ENCODE measurements at places on chromosomes 12 and 14.

DNA sequence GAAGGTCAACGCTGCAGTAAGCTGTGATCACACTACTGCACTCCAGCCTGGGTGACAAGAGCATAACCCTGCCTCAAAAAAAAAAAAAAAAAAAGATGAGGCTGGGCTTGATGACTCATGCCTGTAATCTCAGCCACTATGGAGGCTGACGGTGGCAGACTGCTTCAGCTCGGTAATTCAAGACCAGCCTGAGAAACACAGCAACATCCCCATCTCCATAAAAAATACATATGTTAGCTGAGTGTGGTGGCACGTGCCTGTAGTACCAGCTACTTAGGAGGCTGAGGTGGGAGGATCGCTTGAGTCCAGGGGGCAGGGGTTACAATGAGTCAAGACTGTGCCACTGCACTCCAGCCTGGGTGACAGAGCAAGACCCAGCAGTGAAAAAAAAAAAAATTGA lies 50.4 kb downstream of the GXYLT1 start:
- no peak for DNase-seq

GRCh38 chr14:69625299-69626131 lies 14.1 kb downstream of the SUSD6 start:
- peak; percentile 46 for DNase-seq

GRCh38 chr12:43226151-43226550 lies 325.9 kb downstream of the ADAMTS20 start:
- DNase-seq: no peak

GRCh38 chr14:75127903-75128595 lies 1.2 kb upstream of the NEK9 start:
- DNase-seq: no peak

GRCh38 chr12:40312982-40313576 lies 88.3 kb downstream of the LRRK2 start:
- DNase-seq: no peak

GRCh38 chr14:98835825-98836100 lies 436.2 kb downstream of the BCL11B start:
- DNase-seq: no peak

DNA sequence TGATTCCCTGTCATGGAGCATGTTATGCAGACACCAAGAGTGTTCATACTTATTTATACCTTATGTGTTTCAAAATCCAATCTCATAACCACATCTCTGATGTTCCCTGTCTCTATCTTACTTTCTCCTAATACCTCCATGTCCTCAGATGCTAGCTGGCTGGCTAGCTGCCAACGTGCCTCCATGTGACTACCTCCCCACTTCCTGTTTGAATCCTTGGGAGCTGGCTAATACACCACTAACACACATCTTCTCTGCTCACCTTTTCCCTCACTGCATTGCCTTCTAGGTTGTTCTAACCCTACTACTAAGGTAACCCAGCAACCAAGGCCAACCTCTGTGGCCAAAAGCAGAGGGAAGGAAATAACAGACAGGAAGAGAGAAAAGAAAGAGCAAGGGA lies 27.3 kb downstream of the TTC5 start:
- no peak for DNase-seq

DNA sequence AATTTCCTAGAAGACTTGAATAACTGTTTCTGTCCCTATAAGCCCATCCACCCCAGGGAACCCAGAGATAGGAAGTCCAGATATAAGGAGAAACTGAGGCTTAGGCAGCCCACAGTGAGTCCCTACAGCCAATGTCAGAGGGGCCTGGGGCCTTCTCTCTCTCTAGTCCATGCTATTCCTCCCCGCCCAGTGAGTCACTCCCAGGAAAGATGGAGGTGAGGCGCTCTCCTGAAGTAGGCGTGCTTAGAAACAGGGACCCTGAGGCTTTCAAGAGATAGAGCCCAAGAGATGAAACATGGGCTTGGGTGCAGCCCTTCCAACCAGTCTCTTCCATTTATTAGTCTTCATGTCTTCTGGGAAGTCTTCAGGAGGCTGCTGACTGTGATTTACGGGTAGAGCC lies 2.3 kb upstream of the SMUG1 start:
- no peak for DNase-seq

DNA sequence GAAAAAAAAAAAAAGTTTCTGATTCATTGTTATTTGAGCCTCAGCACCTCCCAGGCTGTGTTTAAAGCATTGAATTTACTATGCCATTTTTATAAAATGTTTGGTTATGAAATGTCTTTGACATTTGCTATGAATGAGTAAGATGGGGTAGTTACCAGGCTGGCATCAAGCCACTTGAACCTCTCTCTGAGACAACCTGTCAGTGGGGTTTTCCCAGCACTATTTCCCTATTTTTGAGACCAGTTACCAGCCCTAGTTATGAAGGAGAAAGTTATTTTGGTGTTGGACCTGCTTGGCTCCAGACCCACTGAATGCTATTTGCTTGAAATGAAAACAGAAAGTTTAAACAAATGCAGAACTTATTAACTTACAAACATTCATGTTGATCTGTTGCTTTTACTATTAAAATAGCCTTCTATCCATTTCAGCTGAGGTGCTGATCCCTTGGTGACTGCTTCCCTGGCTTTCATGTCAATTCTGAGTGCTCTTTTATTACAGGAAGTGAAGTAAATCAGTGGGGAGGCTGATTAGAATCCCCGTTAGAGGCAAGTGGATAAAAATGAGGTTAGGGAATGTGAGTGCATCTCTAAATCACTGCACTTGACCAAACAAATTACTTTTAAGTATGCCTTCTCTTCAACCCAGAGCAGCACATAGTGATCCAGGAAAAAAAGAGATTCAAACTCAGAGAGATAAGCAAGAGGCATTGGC lies 37.8 kb downstream of the LLPH start:
- no peak for DNase-seq

DNA sequence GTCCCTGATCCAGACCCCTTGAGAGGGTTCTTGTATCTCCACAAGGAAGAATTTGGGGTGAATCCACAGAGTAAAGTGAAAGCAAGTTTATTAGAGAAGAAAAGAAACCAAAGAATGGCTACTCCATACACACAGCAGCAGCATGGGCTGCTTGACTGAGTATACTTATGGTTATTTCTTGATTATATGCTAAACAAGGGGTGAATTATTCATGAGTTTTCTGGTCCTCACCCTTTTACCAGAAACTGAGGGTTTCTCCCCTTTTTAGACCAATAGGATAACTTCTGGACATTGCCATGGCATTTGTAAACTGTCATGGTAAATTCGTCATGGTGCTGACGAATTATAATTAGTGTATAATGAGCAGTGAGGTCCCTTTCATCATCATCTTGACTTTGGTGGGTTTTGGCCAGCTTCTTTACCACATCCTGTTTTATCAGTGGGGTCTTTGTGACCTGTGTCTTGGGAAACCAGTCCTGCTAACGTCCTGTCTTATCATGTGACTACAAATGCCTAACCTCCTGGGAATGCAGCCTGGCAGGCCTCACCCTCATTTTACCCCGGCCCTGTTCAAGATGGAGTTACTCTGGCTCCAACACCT lies 121.9 kb downstream of the SPTSSA start:
- no peak for DNase-seq

DNA sequence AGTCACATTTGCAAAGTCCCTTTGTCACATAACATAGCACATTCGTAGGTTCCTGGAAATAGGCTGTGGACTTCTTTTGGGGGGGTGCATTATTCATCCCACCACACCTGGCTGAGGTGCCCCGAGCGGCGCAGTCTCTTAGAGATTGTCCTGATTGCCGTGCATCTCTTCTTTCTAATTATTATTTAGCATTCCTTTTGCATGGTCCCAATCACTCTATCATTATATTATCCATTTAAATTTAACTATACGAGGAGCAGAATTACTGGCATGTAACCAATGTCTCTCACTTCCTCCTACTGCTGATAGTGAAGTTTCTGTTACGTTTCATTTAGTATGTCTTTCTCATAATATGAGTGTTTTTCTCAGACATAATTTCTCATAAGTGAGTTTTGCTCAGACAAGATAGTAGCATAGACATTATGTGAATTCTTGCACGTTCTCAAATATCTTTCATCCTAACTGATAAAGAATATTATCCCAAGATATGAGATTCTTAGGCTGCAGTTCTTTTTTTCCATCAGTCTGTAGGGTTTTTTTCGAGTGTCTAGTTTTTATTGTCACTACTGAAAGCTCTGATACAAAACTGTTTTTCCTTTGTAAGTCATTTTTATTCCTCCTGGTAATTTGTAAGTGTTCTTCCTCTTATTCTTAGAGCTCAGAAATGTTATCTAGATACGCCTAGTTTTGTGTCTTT lies 444.3 kb downstream of the NELL2 start:
- DNase-seq: no peak

- no peak for DNase-seq
Measured at GRCh38 chr12:75854681-75855309, 176.8 kb downstream of the PHLDA1 start.

DNA sequence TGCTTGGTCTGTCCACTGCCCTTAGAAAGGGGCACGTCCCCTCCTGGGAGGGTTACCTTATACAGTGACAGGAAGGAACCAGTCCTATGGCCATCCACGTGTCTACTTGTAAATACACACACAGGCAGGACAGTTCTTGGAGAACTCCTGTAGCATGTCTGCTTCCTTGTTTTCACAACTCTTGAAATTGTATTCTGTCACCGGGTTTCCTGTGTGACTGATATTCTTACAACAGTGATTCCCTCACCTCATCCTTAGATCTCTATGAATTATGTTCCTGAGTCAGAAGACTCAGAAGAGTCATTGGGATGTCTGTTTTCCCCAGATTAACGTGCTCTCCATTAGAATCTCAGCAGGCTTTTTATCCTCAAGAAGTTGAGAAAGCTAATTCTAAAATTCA lies 44.1 kb upstream of the DYNC1H1 start:
- no peak for DNase-seq

GRCh38 chr12:13179211-13180074 lies 17.1 kb upstream of the EMP1 start:
- peak; percentile 21 for DNase-seq

GRCh38 chr14:40402957-40403356 lies 970.7 kb upstream of the FBXO33 start:
- DNase-seq: no peak

- no peak for DNase-seq
Measured at GRCh38 chr14:96748362-96748761, 48.8 kb upstream of the VRK1 start.

DNA sequence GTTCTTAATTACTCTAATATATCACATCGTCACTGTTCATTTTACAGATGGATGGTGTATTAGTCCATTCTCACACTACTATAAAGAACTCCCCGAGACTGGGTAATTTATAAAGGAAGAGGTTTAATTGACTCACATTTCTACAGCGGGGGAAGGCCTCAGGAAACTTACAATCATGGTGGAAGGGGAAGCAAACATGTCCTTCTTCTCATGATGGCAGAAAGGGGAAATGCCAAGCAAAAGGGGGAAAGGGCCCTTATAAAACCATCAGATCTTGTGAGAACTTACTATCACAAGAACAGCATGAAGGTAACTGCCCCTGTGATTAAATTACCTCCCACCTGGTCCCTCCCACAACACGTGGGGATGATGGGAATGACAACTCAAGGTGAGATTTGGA lies 6.5 kb downstream of the TMBIM4 start:
- DNase-seq: no peak

- no peak for DNase-seq
Measured at GRCh38 chr14:54447231-54447692, 6.1 kb upstream of the CNIH1 start.

DNA sequence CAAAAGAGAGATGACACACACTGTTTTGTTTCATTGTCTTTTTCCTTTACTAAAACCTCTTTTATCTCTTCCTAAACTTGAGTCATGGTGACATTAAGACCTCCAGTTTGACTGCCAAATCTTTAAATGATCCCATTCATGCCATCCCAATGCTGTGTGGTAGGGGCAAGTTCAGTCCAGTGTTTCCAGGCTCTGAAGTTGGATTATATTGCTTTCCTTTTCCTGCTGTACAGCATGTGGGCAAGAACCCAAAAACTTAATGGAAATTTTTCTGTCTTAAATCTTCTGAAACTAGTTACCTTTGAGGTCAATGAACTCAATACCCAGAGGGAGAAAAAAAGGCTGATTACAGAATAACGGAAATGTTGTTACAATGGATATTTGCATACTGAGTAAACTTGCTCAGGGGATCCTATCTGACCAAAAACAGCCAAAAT lies 187.1 kb upstream of the FAR2 start:
- no peak for DNase-seq

DNA sequence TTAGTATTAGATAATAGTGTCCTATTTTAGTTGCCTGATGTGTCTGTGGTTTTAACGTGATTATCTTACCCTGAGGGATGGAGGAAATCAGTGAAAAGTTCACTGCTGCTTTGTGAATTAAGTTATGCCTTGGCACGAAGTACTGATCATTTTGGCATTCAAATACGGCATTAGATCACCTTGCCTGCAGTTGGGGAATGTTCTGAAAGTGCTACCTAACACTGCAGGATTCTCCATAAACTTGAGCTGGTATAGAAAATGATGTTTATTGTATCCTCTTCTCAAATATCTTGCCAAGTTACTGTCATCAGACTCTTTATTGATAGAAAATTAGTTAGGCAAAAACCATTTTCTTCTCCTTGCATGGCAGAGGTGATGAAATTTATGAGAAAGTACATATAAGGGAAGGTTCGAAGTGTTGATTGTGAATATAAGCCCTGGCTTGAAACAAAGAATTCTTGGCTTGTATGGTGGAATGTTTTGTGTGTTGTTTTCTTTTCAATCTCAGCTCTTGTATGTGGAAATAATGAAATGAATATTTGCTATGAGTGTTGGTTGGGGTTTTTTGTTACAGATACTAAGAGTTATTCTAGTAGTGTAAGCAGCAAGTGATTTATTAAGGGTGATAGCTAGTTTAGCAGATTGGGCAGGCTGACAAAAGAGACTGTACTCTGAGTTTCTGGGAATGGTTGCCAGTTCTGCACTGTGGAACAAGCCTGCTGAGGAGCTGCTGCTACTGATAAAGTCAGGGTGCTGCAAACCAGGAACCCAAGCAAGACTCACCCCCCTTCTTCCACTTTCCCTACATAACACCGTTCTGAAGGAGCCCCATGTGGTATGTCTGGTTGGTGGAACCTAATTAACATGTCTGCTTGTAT lies 448.3 kb downstream of the PCNX1 start:
- DNase-seq: no peak

DNA sequence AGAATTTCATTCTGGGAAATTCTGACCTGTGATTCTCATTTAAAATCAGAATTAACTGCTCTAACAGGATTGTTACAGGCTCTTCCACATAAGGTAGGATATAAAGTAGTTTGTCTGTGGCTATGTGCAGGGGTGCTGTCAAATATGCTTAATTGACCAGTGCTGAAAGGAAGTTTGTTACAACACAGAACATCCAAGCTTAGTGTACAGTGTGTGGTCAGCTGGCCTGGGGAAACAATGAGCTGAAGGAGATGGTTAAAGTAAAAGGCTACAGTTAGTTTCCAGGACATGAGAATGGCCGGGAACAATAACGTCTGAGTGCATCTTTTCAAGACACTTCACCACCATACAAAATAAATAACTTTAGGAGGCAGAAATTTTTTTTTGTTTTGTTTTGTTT lies 68.0 kb downstream of the PKP2 start:
- no peak for DNase-seq
